Activated CD8-positive, alpha-beta memory T cell treated with anti-CD3 and anti-CD28 coated beads for 1 hour (primary cell): ENCODE measurements at places on chromosomes 2 and 18.

DNA sequence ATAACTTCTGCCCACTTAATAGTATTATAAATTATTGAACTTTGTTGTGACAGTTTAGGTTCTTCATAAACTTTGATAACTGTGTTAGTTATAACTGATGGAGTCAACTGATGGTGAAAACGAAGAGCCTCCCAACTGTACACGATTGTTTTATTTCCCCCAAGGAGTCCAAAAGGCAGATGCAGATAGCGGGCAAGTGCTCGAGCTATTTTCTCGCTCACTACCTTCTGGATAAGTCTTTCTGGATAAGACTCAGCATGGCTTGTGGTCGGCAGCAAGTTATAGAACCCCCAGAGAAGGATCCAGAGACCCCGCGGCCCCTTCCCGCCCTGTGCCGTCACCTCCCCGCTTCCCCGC is 517 bp downstream of the GCFC2 start:
- no peak for DNase-seq

DNA sequence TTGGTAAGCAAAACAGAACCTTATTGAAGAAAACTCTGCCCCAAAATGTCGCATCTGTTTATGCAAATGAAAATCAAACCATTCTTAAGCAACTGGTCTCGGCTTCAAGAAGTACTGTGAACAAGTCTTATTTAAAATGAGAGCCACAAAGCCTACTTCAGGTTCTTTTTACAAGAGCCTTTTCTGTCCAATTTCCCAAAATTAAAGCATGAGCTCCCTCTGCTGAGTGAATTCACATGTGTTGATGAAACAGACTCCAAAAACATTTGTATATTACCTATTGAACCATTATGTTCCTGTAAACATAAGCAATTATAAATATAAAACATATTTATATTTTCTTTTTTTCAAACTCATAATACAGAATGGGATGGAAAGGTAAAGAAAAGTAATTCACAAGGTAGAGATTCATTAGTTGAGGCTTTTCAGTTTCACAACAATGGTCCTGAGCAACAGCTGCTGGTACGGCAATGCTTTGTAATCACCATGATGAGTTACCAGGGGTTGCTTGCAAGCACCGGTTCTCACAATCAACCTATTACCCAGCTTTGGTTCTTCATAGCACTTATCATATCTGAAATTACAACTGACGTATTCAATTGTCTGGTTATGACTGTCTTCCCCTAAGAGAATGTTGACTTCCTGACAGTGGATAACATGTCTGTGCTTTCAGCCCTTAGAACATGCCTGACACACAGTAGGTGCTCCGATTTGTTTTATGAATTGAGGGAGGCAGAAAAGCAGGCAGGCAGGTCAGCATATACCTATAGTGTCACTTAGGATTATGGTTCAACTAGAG is 108.4 kb upstream of the BZW1 start:
- DNase-seq: no peak

- no peak for DNase-seq
These were observed 2.1 kb downstream of the KHK start for GRCh38 chr2:27088634-27089033.

- no peak for DNase-seq
These were observed 759.1 kb downstream of the TSN start for GRCh38 chr2:122514451-122514996.

DNA sequence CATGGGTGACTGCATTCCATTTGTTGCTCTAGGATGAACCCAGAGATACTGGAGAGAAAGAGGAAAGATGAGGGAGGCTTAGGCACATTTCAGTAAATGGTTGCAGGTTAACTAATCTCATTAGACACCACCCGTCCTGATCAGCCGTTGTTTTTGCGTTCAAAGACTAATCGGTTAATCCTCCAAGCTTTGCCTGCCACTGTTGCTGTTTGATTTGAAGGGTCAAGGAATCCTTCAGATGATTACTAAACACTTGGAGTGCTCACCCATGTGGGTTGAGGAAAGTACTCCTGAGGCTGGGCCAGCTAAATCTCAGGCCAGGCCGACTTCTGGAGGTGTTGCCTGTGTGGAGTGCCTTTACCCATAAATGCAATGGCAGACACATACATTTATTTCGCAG is 8.6 kb downstream of the SH3RF3 start:
- DNase-seq: no peak

GRCh38 chr2:197256547-197257170 is 53.9 kb downstream of the ANKRD44 start:
- no peak for DNase-seq

GRCh38 chr2:166375736-166376487 is at the start of gene SCN9A:
Gene SCN9A, minus strand, starts transcription at chr2:166375944. Its CDS starts 64,188 bp downstream, at chr2:166311756.
- DNase-seq: no peak

DNA sequence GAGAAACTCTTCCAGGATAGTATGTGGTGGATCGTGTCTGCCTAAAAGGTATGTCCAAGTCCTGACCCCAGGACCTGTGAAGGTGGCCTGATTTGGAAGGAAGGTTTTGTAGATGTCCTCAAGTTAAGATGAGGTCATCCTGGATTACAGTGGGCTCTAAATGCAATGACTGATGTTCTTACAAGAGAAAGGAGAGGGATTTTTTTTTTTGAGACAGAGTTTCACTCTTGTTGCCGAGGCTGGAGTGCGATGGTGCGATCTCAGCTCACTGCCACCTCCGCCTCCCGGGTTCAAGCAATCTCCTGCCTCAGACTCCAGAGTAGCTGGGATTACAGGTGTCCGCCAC is 19.9 kb downstream of the MBP start:
- DNase-seq: no peak

DNA sequence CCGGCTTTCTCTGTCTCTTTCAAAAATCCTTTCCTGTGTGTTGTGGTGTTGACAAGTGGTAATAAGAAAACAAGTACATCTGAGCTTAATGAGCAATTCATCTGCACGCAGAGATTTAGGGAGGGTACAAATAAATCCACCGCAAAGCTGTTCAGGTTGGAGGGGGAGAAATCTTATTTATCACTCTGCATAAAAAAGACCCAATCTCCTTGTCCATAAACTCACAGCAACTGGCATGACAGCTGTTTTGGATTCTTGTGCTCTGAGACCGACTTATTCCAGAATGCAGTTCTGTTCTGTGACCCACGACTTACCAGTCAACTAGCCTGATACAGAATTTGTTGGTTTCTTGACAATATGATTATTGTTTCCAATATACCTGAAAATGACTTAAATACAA is 380.1 kb downstream of the SOX11 start:
- no peak for DNase-seq

DNA sequence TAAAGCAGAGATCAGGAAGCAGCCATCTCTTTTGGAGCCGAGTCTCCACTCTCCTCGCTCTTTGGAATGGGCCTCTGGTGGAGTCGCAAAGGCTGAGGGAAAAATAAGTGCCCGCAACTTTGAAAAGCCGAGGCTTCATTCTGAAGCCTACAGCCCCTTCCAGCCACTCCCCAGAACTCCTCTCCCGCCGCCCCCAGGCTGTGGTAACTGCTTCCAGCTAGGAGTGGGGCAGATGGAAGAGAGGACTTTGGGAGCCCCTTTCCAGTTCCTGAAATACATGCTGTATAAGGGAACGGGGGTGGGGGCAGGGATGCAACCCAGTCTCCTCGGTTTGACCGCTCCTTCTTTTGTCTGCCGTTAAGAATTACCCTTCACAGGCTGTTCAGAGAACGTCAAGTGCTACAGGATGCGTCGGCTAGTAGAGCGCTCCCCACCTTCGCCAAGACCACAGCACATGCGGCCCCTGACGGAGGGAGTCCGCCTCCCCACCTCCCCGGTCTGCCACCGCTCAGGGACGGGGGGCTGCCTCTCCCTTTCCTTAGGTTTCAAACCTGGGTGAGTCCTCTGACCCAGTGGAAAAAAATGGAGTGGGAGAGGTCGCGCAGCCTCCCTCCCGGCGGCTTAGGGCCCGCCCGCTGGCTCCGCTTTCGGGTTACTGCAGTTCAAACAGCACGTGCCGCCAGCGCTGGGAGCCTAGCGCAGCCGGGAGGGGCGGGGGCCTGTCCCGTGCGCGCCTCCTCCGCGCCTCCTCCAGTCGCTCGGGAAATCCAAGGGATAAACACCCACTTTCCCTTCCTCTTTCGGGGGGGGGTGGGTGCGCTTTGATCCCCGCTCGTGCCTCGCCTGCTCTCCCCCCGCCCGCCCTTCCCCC is 4.9 kb downstream of the CYP26B1 start:
- DNase-seq: no peak

DNA sequence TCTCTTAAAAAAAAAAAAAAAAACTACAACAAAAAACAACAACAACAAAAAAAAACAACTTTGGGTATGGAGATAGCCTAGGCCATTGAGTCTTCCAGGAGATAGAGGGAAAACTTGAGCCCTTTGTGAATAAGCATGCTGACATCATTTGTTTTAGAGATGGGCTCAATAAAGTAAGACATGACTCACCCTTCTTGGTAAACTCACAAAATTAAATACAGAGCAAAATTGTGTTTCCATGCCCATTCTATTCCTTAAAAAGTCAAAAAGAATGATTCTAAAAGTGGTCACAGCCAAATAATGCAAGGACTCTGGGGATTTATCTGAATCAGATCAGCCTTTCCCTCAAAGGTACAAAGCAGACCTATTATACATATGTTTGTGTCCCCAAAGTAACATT is 117.4 kb downstream of the ETAA1 start:
- no peak for DNase-seq

DNA sequence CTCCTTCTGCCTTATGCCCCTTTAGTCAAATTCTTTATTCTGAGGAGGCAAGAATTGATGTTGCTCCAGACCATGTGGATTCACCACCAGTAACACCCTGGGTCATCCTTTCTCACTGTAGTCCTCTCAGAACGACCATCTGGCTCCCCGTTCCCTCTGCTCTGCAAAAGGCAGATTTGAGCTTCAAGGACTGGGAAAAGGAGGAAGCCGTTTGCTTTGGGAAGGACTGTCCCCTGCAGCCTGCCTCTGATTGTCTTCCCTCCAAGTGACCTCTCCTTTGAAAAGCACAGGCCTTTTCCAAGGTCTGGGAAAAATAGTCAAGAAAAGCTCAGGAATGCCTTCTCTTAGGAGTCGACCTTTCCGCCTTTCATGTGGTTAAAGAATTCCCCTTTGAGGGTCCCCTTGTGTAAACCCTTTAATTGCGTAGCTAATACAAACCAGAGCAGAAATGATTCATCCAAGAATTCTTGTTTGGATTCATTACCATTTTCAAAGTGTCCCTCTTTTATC is 130.1 kb upstream of the COPS8 start:
- DNase-seq: no peak

GRCh38 chr2:57549642-57550102 is 496.9 kb upstream of the VRK2 start:
- DNase-seq: no peak

DNA sequence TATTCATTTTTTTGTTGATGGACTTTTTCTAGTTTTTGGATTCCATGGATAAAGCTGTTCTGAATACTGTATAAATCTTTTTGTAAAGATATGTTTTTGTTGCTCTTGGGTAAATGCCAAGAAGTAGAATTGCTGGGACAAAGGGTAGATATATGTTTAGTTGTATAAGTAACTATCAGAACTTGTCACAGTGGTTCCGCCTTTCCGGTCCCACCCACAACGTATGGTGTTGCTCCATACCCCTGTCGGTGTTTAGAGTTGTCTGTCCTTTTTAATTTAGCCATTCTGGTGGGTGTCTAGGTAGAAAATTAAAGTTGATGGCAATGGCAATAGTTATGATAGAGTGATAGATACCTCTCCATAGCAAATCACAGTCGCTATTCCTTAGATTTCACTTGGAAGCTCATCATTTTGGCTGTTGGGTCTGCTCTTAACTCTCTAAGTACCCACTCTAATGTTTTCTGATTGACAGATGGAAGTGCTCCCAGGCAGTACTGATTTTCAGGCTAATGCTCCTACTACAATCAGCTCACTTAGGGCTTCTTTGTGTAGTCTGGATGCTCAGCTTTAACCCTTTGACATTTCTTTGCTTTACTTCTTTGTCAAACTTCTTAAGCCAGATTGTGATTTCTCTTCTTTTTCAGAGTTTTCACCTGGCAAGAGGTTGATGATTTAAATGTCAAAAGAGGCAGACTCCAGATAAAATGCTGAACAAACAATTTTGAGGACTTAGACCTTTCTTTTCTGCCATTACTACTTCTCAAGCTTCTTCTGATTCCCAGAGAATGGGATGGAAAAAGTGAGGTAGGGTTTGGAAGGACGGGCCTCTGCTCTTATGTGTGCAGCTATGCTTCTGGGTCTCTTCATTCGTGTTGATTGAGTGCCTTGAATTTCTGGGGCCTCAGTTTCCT is 156.4 kb downstream of the AQP4 start:
- no peak for DNase-seq

GRCh38 chr2:86671337-86671981 is 47.8 kb upstream of the RNF103 start:
- no peak for DNase-seq

DNA sequence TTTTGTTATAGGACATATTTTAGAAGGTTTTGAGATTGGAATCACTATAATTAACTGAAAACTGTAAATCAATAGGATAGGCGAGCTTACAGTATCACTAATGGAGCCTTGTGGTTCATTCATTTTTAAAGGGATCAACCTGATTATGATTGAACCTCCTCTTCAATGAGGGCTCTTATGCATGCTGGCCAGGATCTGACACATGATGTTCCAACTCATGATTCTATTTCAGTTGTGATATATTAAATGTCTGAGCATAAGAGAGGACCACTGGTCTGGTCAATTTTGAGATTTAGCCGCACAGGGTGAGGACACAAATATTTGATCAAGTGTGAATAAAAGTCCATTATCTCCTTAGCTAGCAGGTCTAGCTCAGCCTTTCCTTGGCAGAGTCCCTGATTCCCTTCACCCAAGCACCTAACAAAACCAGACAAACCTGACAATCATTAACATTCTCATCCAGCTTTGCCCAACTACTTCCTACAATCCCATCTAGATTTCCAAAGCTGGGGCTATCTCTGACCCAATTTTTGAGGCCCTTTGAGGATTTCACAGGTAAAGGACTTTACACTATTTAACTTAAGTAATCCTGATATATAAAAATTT is 6.9 kb upstream of the MAP4K4 start:
- DNase-seq: no peak

- DNase-seq: no peak
These were observed 576.2 kb upstream of the SALL3 start for GRCh38 chr18:78403371-78403770.

DNA sequence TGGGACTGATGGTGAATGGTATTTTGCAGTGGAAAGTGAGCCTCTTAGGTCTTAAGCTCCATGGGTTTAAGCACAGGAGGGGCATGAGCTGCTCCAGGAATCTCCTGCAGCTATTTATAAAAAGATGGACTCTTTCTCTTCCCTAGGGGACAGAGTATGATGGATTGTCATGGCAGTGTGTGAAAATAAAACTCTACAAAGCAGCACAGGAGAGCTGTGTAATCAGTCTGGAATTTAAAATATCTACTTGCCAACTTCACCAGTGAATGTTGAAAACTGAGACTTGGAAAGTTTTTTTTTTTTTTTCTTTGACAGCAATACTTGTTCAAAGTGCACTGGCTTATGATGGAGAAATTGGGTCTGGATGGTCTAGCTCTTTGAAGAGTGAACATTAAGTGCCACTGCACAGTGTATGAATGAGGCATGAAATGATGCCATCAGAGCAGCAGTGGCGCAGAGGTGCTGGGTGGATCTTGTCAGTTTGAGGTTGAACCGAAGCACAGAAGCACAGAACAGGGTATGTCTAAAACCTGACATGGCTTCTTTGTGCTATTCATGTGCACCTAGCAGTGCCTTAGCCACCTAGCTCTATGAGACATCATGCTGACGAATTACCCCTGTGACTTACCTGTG is 245.4 kb downstream of the PTPRM start:
- DNase-seq: no peak
